ENCODE measurements at places on chromosomes 7 and 10.

DNA sequence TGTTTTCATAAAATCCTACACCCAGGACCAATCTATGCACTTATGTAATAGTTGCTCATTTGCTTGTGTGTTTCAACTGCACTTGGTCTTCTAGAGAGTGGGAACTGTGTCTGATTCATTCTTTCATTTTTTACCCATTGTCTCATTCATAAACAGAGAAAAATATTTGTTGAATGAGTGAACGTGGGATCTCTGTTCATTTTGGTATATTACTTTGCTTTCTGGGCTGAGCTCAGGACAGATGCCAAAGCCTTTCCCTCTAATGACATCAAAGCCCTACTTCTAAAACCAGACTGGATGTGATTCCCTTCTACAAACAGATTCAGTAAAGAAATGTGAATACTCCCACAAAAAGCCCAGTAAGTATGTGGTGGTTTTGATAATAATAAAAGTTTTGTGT is 145.2 kb downstream of the ST7 start:
- no peak for DNase-seq

DNA sequence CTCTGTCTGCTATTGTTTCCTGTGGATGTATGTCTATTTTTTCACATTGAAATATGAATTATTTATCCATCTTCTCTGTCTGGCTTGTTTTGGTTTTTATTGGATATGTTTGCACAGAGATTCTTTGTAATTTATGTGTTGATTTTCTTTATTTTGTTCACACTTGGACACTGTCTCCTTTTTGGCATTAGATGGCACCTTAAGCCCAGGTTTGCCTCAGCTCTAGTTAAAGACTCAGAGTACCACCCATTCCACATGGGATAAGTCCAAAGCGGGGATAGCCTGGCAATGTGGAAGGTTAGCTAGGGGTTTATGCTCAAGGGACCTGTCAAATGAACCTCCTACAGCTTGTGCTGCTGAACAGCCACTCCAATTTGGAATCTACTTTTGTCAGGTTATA is 14.1 kb downstream of the FEZF1 start:
- no peak for DNase-seq

DNA sequence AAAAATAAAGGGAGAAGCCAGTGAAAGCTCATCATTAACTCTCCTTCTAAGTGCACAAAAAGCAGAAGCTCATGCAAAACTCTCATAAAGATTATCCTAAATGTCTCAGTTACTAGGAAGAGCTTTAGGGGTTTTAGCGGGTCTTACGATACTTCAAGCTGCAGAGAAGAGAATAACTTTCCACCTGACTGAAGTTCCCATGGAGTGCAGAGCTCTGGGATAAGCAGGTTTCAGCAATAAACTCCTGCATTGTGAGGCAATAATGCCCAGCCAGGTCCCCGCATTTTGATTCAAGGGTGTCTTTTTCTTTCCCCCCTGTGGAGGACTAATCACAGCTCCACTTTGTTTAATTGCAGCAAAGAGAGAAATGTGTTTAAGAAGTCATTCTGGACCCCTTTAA is 241.9 kb upstream of the SP8 start:
- DNase-seq: no peak

- DNase-seq: no peak
These were observed 100.6 kb downstream of the DLG5 start for GRCh38 chr10:77825965-77826364.

DNA sequence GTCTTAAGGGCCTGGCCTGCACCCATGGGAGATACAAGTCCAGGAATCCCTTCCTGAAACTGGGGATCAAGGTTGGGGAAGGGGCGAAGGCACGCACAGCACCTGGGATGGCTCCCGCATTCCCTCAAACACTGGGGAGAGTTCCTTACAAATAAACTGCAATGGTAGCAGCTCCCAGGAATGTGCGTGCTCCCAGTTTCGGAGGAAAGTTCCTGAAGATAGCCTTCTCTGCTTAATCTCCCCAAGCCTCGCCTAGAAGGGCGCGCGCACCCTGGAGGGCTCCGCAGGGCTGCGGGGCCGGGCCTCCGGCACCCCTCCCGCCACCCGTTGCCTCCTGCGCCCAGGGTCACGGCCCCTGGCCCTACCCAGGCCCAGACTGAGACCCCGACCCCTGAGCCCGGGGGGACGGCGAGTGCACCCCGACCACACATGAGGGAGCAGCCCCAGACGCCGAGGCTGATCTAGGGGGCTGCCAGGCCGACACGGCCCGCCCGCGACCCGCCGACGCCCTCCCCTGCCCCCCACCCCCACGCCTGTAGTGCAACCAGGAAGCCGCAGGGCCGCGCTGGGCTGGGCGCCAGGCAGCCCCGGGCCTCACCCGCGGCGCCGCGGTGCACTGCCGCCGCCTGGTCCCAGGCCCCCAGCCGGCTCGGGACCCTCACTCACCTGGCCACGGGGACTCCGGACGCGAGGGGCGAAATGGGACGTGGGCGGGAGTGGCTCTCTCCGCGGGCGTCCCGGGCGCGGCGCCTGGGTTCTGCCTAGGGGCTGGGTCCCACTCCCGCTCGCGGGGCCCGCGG is 460 bp downstream of the ANXA11 start:
- peak; percentile 49 for DNase-seq
